ENCODE measurements at places on chromosomes 7 and 10. TPM values are rescaled to one million over a fixed set of nuclear protein-coding genes. Genes with fewer than 3 reads are reported as not detected.

DNA sequence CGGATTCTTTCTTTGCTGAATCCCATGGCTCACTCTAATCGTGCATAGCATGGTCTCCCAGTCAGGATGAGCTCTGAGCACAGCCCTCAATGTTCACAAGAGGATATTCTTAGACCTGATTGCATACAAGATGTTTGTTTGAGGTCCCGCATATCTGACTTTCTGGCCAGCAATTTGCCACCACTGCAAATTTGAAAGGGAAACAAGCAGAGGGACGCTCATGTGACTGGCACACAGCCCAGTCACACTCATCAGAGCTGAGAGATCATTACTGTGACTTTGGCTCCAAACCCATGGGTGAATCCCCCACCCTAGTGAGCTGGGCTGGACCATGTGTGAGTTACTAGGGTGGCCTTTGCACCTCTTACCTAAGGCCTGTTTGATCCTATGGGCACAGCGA, 9.9 kb downstream of the TAS2R41 start:
- no peak for DNase-seq

Gene PKD2L1
- total RNA-seq = not detected

Gene HOXA2
- not detected for total RNA-seq

DNA sequence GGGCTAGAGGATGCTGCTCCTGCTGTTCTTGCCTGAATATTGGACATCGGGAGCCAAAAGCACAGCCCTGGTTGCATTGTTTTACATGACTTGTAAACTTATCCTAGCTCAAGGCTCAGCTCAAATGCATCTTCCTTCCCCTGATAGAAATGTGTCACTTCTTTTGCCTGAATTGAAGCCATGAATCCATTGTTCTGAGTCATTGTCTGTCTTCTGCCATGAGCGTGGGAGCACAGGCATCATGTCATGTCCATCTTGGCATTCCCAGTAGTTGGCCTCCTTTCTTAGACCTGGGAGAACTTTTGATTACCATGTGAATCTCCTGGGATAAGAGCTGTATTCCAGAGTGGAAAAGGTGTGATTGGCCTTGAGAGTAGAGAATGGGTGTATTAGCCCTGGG, 54.1 kb upstream of the OPN4 start:
- no peak for DNase-seq

GRCh38 chr10:129307141-129307540, 159.9 kb upstream of the MGMT start:
- DNase-seq = no peak

- DNase-seq = no peak
Measured at GRCh38 chr10:74202356-74202755, 51.3 kb downstream of the ADK start.

DNA sequence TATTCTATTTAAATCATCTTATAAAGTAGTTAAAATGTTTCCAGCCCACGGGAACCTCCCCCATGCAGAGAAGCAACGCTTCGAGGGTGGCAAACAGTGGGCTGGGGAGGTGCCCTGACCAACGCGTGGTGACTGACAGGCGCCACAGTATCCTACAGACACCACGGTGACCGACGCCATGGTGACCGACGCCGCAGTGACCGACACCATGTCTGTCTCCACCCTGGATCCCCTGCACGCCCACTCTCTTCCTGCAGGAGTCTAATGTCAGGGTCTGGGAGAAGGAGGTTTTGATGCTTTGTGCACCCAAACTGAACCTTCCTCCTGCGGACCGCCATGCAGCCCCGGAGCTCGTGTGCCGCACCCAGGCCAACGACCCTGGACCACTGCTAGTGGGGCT, 464.4 kb downstream of the PTPRN2 start:
- no peak for DNase-seq

Gene CNNM1
- 6.3 TPM for total RNA-seq

Gene SCRN1
- total RNA-seq = 96.3 TPM

Gene POLR2J
- total RNA-seq = 9.6 TPM

- no peak for DNase-seq
Measured at GRCh38 chr10:34113504-34114225, 701.4 kb downstream of the PARD3 start.

GRCh38 chr10:32357056-32357735, 10.2 kb upstream of the EPC1 start:
- DNase-seq = no peak

DNA sequence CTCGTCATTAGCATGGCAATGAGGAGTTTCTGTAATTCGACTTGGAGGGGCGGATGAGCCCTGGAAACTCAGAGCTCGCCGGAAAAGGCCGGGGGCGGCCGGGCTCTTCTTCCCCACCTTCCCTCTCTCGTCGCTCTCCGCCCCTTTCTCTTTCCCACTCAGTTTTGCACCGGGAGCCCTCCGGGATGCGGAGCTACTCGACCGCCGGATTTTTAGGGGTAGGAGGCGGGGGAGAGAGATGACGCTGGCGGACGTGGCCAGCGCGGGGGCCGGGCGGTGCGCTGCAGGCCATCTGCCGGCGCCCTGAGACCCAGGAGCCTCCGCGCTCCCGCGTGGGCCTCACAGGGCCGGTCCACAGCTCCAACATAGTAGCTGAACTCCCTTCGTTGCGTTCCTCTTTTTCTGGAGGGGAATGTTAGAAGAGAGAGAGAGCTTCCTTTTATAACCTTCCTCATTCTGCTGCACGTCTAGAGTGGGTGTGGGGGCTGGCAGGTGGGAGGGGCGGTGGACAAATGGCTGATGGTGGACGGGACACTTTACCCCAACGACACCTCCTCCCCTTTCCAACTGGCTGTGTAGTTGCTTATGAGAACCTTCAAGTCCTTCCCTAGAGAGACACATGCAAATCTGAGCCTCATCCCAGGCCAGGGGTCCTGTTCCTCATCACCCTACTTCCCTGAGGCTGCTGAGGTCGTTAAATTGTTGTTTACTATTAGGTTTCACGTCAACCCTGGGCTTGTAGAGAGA, 1.1 kb upstream of the HOXA1 start:
- no peak for DNase-seq

Gene ZNF804B
- 3.7 TPM for total RNA-seq

Gene TMEM213
- not detected for total RNA-seq

- DNase-seq = no peak
Measured at GRCh38 chr10:132446661-132447445, 49.9 kb downstream of the PWWP2B start.

- peak; percentile 13 for DNase-seq
Measured at GRCh38 chr7:101538596-101539459, 90.3 kb downstream of the MYL10 start.

DNA sequence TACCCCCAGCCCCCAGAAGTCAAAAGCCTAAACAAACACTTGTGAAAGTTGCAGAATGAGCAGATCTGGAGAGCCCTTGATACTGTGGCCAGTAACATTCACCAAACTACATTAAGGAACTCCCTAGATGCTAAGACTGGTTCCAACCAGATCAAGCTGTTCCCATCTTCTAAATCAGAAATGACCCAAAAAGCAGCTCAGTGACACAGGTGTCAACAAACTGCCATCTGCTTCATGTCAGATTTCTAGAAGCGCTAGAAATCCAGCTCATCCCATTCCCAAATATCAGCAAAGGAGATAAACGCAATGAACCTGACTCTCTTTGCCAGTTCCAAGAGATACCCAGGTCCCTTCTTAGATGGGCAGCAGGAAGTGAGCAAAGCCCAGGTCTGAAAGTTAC, 90.6 kb downstream of the GFRA1 start:
- peak; percentile 15 for DNase-seq

Gene WEE2
- total RNA-seq = 0.45 TPM

Gene OR9A2
- total RNA-seq = 2.6 TPM

Gene CPEB3
- total RNA-seq = 23.4 TPM

GRCh38 chr10:70074165-70074564, 21.5 kb downstream of the MACROH2A2 start:
- DNase-seq = no peak

DNA sequence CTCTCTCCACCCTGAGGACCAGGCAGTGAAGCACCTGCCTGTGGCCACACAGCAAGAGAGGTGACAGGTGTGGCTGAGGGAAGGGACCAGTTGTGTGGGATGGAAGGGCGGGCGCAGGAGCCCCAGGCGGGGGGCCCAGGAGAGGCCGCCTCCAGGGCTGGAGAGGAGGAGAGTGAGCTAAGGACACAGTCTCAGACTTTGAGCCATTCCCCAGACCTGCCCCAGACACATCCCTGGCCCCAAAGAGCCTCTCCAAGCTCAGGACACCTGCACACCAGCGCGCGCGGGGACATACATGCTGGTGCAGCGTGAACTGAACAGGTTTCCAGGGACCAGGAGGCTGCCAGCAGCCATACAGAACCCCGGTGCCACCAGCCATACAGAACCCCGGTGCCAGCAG, 237.3 kb downstream of the MAD1L1 start:
- DNase-seq = no peak

Gene NPC1L1
- not detected for total RNA-seq

Gene AZGP1
- total RNA-seq = 0.27 TPM

Gene ZNF117
- total RNA-seq = 52.9 TPM

GRCh38 chr10:60304829-60305379, 84.8 kb downstream of the ANK3 start:
- no peak for DNase-seq

Gene NPVF
- not detected for total RNA-seq

Gene ACTR3C
- 8.3 TPM for total RNA-seq

- DNase-seq = no peak
Measured at GRCh38 chr10:118153287-118153686, 106.5 kb upstream of the RAB11FIP2 start.
